ENCODE measurements at places on chromosomes 6 and 20.
A peak's percentile ranks its signal among the peaks of the same experiment; 100 is the strongest.

- DNase-seq, result no peak
Measured at GRCh38 chr6:136526937-136527336, 23.3 kb downstream of the MAP7 start.

GRCh38 chr6:37856285-37856684 lies 36.8 kb downstream of the ZFAND3 start:
- DNase-seq, result no peak

DNA sequence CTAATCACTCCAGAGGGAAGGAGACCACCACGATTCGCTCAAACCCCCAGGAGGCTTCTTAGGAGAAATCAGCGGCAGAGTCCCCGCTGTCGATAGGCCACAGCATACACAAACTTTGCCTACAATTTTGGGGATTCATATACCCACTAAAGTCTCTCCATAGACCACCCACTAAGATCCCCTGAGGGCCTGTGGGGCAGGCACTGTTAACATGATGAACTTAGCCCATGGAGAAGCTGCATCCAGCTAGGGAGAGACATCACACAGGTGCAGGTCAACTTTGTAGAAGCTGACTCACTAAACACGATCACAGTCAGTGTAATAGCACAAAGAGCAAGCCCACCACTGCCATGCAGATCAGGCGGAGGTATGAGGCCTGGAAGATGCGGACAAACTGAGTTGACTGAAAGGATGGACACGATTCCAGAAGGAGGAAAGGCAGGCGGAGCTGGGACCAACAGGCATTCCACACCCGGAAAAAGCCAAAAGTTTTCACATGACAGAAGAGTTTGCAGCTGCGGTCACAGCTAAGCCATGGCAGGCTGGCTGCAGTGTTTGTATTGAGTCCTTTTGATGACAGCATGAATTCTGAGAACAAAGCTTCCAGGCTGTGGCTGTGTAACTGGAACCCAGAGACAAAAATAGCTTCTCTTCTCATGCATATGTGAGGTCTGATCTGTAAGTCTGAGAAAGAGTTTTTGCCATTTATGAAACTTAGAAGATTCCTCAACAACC lies 75.7 kb upstream of the QKI start:
- DNase-seq, result no peak

DNA sequence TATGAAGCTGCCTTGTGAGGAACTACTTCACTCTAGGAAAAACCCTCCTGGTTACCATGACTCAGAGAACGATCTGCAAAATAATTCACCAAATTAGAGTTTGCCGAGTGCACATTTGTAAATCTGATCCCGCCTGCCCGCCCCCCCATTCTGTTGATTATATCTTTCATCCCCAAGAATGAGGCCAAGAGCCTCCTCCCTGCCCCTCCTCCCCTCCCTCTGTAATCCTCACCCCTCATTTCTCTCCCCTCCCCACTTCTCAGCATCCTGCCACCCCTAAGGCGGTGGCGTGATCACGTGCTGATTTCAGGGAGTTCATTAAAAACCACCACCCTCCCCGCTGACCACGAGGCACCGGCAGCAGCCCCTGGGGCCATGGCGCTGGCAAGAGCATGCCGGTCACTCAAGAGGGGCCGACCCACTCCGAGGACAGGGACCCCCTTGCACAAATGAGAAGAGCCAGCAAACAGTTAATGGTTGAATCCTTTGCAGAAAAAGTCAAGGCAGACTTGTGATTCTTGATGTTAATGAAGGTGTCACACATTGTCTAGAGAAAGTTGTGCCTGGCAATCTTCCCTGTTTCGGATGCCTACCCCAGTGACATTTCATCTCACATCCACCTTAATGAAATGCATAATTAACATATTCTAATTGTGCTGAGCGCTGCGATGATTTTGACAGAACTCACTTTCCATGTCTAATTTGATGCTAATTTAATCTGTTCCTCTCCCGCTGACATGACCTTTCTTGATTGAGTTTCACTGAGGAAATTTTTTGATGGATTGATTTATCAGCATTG lies 247.9 kb downstream of the ZNF217 start:
- DNase-seq, result no peak

- no peak for DNase-seq
Measured at GRCh38 chr6:81105998-81106397, 646.5 kb downstream of the TENT5A start.

GRCh38 chr6:117451671-117452070 lies 25.9 kb upstream of the ROS1 start:
- no peak for DNase-seq

GRCh38 chr6:119633461-119633860 lies 283.9 kb upstream of the MAN1A1 start:
- no peak for DNase-seq

- no peak for DNase-seq
Measured at GRCh38 chr20:13017235-13017634, 8.5 kb downstream of the SPTLC3 start.

GRCh38 chr6:46273911-46274310 lies 103.1 kb upstream of the ENPP5 start:
- no peak for DNase-seq

GRCh38 chr20:63065911-63066310 lies 59.1 kb upstream of the BHLHE23 start:
- DNase-seq, result no peak

DNA sequence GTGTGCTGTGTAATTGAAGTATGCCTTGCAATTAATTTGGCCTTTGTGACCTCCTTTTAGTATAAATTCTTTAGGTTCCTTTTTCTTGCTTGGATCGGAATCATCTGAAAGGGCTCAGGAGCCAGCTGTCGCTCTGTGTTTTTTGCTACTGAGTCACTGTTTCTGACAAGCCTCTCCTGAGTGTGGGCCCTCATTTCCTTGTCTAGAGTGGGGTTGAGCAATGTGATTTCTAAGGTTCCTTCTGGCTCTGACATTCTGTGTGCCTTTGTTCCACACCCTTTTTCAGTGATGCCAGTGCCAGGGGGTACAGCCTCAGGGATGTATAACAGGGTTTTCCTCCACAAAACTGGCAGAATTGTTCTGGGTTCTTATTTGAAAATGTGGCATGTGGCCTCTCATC lies 26.5 kb downstream of the DAAM2 start:
- DNase-seq, result no peak

DNA sequence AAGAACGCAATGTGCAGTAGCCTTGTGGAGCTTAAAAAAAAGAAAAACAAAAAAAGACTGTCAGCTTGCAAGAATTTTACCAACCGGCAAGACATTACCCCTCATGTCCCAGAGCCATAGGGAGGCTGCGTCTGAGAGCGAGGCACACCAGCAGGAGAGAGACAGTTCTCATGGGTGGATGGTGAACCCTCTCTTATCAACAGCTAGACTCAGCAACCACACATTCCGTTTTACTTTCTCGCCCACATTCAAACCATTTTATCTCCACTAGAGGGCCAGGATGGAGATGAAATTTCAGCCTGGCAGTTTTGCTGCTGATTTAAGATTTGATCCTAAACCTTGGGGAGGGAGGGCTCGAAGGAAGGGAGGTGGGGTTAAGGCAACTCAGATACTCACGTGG lies 247.0 kb downstream of the ATXN1 start:
- DNase-seq, result no peak

DNA sequence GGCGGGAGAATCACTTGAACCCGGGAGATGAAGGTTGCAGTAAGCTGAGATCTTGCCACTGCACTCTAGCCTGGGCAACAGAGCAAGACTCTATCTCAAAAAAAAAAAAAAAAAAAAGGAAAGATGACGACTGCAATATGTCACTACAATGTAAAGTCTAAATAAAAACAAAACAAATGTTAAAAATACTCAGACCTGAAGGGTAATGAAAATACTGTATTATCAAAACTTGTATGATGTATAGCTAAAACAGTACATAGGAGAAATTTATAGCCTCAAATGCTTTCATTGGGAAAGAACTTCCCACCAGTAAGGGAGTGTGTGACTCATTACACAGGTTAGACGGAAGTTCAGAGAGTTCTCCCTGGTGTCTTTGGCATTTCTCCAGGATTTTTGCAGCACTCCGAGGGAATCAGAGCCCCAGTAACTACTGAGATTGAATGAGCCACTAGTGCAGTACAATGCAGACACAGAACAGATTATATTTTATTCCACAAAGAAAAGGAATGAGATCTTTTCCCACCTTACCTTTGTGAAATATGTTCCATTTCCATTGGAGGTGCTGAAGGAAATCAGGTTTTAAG lies 12.5 kb upstream of the RALGAPB start:
- no peak for DNase-seq

GRCh38 chr20:32386091-32386490 lies 28.0 kb downstream of the ASXL1 start:
- no peak for DNase-seq

- no peak for DNase-seq
Measured at GRCh38 chr6:155213611-155214372, 50.0 kb upstream of the CLDN20 start.

- no peak for DNase-seq
Measured at GRCh38 chr6:7672066-7673062, 53.5 kb upstream of the BMP6 start.

GRCh38 chr6:20652299-20653084 lies 118.2 kb downstream of the CDKAL1 start:
- no peak for DNase-seq

DNA sequence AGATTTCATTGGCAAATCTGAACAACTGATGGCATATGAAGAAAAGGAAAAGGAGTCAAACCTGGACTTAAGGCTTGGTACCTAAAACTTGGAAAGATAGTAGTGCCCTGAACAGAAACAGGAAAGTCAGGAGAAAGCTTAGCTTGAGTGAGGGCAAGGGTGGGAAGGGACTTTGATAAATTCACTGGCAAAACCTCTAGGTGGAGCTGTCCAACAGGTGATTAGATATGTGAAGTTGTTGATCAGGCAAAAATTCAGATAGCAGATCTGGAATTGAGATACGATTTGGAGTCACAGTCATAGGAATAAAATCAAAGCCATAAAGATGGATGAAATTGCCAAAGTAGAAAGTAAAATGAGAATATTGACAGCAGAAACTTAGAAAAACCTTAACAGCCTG lies 16.1 kb upstream of the ZNF292 start:
- DNase-seq, result peak; percentile 50

DNA sequence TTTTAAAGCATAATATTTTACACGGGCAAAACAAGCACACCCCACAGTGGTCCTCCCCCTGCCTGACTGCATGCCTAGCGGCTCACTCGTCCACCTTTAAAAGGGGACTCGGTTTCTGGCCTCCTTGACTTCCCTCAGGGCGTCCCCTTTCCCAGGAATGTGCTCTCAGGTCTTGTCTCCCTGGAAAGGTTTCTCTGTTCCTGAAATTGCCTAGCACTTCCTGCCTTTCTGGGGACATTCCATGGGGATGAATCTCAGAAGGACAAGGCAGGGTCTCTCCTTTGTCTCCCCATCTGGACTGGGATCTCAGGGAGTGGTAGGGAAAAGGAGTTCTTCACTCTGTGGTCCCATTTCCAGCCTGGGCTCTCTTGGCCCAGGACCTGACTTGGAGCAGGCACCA lies 4.9 kb downstream of the TCF15 start:
- no peak for DNase-seq

- no peak for DNase-seq
Measured at GRCh38 chr20:3045042-3045815, 623 bp upstream of the MRPS26 start.

DNA sequence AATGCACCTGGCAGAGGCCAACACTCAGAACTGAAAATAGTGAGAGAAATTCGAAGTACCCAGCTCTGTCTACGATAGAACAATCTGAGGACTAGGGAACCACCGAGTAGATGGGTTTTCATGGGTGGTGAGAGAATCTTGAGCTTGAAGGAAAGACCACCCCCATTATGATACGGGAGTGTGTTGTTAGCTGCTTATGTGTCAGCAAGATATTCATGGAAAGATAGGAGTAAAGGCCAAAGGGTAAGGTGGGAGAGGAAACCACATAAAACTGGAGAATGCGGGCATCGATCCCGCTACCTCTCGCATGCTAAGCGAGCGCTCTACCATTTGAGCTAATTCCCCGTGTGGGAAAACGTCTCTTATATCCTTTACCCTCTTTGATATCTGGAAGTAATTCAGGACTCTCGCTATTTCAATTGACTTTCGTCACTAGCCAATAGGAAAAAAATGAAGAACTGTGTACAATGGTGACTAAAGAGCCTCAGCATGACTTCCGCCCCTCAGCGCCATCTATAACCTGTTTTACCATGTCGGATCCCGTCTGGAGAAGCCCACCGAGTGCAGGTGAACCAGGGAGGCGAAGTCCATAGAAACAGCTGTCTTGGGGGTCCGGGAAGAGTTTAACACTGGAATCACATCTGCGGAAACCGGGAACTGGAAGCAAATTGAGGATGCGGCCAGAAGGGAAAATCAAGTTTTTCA lies 25.0 kb upstream of the ABT1 start:
- peak; percentile 23 for DNase-seq

GRCh38 chr6:163806755-163807499 lies 392.4 kb downstream of the QKI start:
- DNase-seq, result no peak

DNA sequence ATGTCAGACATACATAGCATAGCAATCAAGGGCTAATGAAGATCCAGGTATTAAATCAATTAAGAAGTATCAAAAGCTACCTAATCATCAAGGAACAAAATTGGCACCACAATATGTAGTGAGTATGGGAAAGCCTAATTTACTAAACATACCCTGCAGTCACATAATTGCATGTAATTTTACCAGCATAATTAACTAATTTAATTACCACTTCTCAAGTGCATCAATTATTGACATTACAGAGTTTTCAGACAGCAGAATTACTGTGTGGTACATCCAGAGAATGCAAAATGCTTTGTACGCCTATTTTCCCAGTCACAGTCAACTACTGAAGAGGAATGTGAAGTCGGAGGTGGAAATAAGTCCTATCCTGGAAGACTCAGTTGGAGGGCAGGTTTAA lies 279.0 kb upstream of the ID4 start:
- no peak for DNase-seq

DNA sequence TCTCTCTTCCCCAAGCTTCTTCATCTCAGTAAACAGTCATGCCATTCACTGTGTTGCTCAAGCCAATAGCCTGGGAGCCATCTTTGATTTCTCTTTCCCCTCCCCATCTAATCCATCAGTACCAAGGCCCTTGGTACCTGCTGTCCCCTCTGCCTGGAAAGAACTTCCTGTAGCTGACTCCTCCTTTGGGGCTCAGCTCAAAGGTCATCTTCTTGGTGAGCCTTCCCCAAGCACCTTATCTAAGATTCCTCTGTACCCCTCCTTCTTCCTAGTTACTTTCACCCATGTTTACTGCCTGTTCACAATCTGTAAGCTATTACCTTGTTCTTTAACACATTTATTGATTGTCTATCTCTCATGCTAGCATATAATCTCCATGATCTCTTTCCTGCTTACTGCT lies 3.5 kb downstream of the AARS2 start:
- DNase-seq, result no peak

DNA sequence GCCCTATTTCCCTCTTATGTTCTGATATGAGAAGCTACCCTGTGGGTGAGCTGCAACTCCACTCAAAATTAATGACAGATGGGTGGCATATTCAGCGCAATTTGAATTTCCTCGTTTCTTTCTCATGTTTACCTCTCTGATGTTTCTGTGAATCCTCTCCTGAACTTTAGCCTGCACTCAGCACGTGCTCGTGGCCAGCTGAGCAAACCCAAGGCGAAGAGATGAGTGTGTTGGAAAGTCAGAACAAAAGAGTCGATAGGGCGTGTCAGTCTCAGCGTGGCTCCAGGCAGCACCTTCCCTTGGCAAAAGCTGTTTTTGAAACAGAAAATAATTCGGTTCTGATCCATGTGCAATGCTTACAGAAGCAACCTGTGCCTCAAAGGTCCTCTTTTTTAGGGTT lies 226.1 kb upstream of the GMDS start:
- DNase-seq, result no peak
